Heart left ventricle (tissue), 16 donors: ENCODE measurements at places on chromosomes 7 and 10. TPM values are rescaled to one million over a fixed set of nuclear protein-coding genes. Genes with fewer than 3 reads are reported as not detected.

GRCh38 chr10:55474258-55474657 lies 673.2 kb upstream of the PCDH15 start:
- H3K4me3 ChIP-seq, result no peak overlapping the region
- H3K36me3 ChIP-seq, result no peaks in the 10 kb centered on the region
- H3K27me3 ChIP-seq, result no peaks in the 10 kb centered on the region
- no peaks in the 10 kb centered on the region for H3K4me1 ChIP-seq
- H3K27ac ChIP-seq, result no peak overlapping the region
- DNase-seq, result no peak

GRCh38 chr7:48518092-48518491 lies 346.8 kb downstream of the ABCA13 start:
- no peak overlapping the region for H3K27ac ChIP-seq
- H3K4me3 ChIP-seq, result no peak overlapping the region
- no peaks in the 10 kb centered on the region for H3K4me1 ChIP-seq
- peaks cover 5% of the 10 kb centered on the region for H3K27me3 ChIP-seq
- no peak for DNase-seq
- no peaks in the 10 kb centered on the region for H3K36me3 ChIP-seq

DNA sequence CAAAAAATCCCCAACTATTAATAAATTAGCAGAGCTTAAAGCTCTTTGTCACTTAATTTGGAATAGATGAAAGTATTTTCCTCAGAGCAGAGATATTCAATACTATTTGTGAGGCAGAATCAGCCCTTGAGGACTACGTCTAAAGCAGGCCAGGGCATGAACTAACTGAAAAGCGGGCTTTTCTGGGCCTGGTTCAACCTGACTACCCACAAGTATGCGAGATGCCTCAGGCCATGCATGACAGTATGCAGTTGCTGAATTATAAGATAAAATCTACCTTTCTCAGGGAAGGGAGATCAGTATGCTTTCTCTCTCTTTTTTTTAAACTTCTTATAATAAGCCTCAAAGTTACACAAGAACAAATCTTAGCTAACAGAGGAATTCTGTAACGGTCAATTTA lies 20.1 kb downstream of the TMEM168 start:
- no peak for DNase-seq
- no peak overlapping the region for H3K27ac ChIP-seq
- H3K36me3 ChIP-seq, result no peaks in the 10 kb centered on the region
- no peaks in the 10 kb centered on the region for H3K4me1 ChIP-seq

- peaks cover 74% of the 10 kb centered on the region for H3K27me3 ChIP-seq
- H3K4me1 ChIP-seq, result no peaks in the 10 kb centered on the region
- no peaks in the 10 kb centered on the region for H3K36me3 ChIP-seq
Observed at GRCh38 chr7:118288098-118288497, 63.6 kb downstream of the ANKRD7 start.

GRCh38 chr7:5469375-5470166 lies 45.9 kb upstream of the TNRC18 start:
- no peak overlapping the region for H3K27ac ChIP-seq
- no peaks in the 10 kb centered on the region for H3K36me3 ChIP-seq
- H3K4me1 ChIP-seq, result no peaks in the 10 kb centered on the region
- no peaks in the 10 kb centered on the region for H3K27me3 ChIP-seq
- no peak overlapping the region for H3K4me3 ChIP-seq

MRM2 gene
- 14.2 TPM for total RNA-seq

DNA sequence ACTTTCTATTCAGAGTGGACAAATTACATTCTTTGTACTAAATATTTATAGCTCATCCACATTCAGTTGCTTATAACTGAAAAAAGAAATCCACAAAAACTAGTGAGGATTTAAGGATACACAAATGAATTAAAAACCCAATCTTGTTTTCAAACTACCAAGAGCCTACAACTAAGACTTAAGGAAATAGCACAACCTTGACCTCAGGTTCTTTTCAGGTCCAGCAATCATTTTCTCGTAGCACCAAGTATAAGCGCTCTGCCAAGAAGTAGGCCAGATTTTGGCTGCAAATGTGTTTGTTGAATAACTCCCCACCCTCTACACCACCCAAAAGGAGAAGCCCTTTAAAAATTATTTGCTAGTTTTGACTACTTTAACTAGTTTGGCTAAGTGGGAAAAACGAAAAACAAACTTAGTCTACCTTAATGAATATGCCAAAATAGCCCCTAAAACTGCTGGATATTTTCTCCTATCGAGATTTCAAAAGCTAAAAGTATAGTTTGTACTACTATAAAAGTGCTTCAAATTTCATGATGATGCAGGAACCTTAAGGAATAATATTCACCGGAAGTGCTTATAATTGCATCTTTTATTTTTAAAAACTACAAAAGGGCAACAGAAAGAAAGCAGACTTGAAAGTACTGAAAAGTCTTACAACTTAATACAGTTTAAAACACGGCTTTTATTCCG lies 2.7 kb upstream of the KMT2E start:
- DNase-seq, result no peak
- peak overlapping the region; percentile 75 for H3K4me3 ChIP-seq
- H3K36me3 ChIP-seq, result peaks cover 14% of the 10 kb centered on the region
- peaks cover 37% of the 10 kb centered on the region for H3K4me1 ChIP-seq
- H3K27ac ChIP-seq, result peak overlapping the region; percentile 100

DNA sequence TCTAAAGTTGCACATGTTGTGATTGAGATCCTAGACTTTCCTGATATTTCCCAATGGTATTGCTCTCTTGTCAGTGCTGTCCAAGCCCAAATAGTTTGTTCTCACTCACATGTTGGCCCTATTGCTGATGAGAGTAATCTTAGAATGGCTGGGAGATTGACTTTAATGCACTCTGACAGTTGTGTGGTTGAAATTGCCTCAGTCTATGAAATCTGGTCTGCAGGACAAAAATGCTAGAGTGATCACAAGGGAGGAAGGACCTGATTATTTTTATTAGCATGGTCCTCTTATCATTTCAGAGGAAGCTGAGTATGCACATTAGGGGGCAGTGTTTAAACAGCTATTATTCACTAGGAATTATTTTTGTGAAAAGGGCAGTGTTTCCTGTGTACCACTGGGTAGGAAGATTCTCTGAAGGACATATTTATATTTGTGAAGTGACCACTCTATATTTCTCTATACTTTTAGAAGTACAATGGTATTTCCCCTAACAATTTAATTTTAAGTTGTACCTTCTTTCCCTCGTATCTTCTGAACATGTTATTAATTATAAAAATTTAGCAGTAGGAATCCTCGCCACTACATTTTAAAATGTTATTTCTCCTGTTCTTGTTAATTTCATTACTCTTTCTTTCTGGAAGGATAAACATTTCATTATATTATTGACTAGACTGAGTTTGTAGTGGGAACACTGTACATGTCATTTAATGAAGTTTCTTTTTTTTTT lies 64.4 kb downstream of the SUGCT start:
- DNase-seq, result no peak
- no peaks in the 10 kb centered on the region for H3K27me3 ChIP-seq

DNA sequence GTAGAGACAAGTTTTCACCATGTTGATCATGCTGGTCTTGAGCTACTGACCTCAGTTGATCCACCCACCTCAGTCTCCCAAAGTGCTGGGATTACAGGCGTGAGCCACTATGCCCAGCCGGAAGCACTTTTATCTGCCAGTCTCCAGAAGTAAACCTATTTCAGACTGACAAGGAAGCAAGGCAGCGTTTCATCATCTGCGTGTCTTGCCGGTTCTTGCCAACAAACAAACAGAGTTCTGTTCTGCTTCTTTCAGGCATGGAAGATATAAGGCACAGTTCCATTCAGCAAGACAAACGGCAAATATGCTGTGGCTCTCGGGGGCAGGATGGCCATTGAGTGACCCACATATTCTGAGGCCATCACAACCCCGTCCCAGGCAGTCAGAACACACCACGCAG lies 15.5 kb upstream of the LARP4B start:
- H3K4me1 ChIP-seq, result peaks cover 4% of the 10 kb centered on the region
- no peak overlapping the region for H3K27ac ChIP-seq
- no peaks in the 10 kb centered on the region for H3K36me3 ChIP-seq

HOXA1 gene
- 0.66 TPM for total RNA-seq
